ENCODE measurements at places on chromosomes 5 and 9.
A peak's percentile ranks its signal among the peaks of the same experiment; 100 is the strongest.

GRCh38 chr5:79261897-79262296 is 26.0 kb downstream of the JMY start:
- DNase-seq = no peak

DNA sequence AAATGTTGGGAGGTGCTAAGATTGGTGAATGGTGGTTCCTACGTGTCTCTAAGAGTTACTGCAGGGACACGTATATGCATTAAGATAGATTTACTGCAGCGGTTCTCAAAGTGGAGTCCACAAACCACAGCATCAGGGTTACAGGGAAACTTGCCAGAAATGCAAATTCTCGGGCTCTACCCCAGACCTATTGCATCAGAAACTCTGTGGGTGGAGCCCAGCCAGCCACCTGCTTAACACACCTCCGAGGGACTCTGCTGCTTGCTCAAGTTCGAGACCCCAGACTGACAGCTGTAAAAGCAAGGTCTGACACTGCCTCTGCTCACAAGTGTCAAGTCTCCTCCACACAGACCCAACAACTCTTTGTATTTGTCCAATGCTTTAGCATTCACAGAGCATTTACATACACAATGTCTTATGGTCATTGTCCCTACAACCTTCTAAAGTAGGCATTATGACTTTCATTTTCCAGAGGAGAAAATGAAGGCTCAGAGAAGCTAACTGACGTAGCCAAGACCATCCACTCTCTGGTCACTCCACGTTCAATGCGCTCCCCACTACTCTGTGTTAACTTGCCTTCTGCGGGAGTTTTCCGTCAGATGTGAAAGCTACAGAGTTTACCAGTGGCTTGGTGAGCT is 48.8 kb downstream of the HSD17B3 start:
- no peak for DNase-seq

DNA sequence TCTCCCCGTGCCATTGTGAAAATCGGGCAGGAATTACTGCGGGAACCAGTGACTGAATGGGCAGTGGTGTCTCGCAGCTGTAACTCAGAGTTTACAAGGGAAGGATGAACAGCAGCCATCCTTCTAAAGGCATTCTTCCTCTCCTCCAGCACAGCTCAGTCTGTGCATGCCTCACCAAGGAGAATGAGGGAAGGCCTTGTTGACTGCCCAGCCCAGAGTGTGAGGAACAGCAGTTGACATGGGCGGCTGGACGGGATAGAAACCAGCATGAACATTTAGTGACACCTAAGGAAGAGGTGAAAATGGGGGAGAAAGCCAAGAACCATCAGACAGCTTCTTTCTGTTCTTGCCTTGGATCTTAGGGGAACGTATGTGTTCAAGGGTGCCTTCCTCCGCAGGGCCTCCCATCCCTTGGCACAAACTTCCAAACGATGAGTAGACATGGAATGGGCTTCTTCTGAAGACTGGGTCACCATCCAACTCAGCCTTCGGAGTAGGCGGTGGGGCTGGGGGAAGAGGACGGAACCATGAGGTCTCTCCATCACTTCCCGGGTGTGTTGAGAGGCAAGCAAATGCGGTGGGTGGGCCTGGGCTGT is 887 bp upstream of the PDE8B start:
- no peak for DNase-seq

DNA sequence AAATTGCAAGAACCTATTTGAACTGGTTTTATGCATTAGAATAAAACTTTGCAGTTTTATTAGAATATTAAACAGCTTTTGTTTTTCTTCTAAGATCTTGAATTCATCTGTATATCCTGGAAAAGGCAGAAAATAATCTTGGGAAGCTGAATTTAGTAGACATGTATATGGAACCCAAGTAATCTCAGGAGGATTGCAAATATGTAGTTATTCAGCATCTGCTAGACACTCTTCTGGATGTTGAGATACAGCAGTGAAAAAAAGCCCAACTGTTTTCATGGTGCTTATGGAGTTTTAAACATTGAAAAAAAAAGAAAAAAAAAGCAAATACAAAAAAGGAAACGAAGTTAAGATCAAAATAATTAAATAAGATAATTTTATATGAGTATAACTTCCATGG is 922.2 kb upstream of the SEMA6A start:
- no peak for DNase-seq

GRCh38 chr9:37248651-37249163 is 128.3 kb downstream of the ZCCHC7 start:
- no peak for DNase-seq

DNA sequence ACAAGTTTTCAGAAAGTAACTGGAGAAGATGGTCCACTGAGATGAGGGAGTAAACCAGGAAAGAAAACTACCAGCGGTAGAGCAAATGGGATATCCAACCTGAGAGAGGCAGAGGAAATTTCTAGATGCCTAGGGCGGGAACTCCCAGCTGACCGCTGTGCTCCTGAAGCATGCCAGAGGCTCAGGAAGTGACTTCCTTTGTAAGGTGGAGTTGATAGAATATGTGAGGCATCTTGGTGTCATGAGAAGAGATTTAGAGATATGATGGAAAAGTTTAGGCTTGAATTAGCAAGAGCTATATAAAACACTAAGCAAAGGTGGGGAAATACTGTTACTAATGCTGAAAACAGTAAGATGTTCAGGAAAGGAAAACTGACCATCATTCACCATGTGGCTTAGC is 124.1 kb downstream of the C9orf152 start:
- DNase-seq = no peak

DNA sequence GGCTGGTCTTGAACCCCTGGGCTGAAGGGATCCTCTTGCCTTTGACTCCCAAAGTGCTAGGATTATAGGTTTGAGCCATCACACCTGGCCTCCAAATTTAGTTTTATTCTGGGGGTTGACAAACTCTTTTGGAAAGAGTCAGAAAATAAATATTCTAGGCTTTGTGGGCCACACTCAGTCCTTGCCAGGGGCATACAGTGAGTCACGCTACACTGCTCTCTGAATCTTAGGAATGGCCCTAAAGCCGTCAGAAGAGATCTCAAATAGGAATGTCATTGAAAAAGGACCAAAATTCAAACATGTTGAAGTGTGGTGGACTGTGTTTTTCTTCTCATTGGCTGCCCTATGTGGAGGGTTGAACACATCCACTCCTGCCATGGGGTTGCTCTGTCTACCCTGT is 127.7 kb upstream of the BASP1 start:
- DNase-seq = no peak

- no peak for DNase-seq
These were observed 274.8 kb upstream of the ADRA1B start for GRCh38 chr5:159641371-159642039.

DNA sequence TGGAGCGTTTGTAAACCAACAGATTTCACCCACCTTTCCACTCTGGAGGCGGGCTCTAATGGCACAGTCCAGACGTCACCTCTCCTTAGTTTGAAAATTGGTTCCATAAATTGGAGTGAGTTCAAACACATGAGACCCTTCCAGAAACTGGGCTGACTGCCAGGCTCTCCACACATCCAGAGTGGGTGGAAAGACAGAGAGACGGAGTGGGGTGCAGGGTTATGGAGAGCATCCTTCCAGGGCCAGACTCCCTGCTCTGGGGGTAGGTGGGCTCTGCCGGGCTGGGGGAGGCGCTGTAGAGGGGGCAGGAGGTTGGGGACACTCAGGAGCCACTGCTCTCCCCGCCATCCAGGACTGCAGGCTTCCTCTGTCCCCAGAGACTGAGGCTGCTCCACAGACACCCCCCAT is 104.7 kb upstream of the PHYKPL start:
- no peak for DNase-seq

DNA sequence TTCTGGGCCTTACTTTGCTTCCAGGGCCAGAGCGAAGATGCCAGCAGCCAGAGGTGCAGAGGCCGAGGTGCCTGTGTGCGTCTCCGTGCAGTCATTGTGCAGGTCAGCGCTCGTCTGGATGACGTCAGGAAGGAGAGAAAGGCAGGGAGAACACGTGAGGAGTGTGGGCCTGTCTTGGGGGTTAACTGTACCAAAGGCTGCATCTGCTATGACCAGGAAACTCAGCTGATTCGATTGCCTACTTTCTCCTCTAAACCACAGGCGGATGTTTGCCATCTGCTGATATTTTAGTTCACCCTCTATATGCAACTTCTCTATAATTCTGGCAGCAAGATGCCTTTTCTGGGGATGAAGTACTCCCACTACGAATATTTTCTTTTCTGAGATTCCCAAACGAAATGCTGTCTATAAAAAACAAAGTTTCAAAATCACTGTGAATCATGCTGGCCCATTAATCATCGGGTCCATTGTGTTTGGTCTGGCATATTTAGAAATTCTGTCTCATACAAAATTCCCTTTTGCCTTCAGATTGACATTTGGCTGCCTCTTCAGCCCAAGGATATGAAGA is 24.8 kb downstream of the PCSK1 start:
- peak; percentile 93 for DNase-seq

- DNase-seq = no peak
These were observed 9.0 kb downstream of the CCDC69 start for GRCh38 chr5:151214614-151215545.

DNA sequence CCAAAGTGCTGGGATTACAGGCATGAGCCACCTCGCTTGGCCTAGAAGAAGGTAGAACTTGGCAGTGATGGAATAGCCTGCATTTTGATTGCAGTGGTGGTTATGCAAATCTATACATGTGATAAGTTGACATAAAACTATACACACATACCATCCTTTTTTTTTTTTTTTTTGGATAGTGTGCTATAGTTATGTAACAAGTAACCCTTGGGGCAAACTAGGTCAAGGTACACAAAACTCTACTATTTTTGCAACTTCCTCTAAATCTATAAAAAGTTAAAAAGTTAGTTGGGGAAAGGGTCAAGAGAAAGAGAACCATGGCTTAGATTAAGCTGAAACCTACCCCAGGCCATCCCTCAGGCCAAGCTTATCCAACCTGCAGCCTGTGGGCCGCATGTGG is 11.1 kb downstream of the TRIM14 start:
- DNase-seq = no peak

GRCh38 chr5:81852291-81853029 is 101.6 kb upstream of the SSBP2 start:
- peak; percentile 28 for DNase-seq

GRCh38 chr9:93686127-93686879 is 109.9 kb downstream of the PHF2 start:
- no peak for DNase-seq

- no peak for DNase-seq
These were observed 49.6 kb downstream of the BARX1 start for GRCh38 chr9:93905473-93906133.

DNA sequence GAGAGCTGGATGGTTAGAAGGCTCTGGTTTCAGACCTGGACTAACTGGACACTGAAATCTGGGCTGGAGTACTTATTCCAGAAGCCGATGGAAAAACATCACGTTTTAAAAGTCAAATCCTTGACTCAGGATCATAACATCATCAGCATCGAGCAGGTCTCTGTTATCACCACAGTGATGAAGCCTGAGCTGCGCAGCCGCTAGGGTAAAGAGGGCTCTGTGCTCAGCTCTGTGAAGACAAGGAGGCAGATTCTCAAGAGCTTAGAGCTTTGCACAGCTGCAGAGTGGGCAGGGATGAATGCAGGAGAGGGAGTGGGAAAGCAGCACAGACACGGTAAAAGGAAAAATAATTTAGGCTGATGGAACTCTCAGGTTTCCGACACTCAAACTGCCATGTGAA is 208.8 kb upstream of the TAS2R1 start:
- DNase-seq = no peak

DNA sequence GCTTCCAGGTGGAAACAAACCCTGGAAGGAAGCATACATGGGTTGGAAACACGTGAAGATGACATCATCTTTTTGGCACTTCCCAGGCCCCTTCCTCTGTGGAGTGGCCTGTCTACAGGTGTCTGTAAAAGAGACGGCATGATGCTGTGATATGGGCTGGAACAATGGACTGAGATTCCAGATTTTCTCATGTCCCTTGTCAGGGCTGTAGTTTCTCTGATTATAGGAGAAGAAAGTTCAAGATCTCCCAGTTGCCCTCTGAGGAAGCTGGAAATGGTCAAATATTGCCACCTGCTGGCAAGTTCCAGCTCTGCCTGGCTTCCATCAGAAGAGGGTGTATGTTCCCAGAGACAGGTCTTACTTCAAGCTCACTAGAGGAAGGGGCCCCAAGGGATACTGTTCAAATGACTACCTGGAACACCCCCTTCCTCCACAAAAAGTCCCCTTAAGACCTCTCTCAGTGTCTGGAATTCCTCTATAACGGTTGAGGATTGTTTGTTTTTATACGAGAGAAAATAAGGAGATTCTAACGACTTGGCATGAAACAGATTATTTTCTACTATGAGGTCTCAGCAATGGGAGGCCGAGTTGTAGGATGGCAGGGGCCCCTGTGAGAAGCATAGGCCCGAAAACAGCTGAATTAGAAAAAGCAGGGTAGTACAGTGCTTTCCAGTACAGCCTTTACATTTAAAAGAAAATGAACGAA is 7.3 kb upstream of the ANXA6 start:
- DNase-seq = peak; percentile 86

- peak; percentile 81 for DNase-seq
These were observed 15.7 kb downstream of the LVRN start for GRCh38 chr5:115977988-115978387.

GRCh38 chr9:128809036-128809599 is 9.2 kb upstream of the ENDOG start:
- DNase-seq = no peak

DNA sequence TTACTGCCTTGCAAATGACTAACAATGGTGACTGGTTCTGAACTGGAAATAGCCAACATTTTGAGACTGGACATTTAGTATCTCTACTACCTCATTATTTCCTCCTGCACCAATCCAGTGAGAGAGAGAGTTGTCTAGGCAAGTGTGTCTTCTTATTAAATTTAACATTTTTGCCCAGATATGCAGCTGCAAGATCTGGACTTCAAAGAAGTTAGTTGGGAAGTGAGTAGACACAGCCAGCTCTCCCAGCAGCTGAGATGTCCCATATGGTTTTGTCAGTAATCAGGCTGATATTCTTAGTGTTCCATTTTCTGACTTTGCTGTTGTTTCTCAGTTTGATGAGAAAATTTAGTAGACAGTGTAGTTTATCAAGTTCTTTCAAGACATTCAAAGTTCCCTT is 1778.8 kb upstream of the CDH6 start:
- no peak for DNase-seq

- DNase-seq = no peak
These were observed 134.6 kb downstream of the DNAH5 start for GRCh38 chr5:13809921-13810320.

DNA sequence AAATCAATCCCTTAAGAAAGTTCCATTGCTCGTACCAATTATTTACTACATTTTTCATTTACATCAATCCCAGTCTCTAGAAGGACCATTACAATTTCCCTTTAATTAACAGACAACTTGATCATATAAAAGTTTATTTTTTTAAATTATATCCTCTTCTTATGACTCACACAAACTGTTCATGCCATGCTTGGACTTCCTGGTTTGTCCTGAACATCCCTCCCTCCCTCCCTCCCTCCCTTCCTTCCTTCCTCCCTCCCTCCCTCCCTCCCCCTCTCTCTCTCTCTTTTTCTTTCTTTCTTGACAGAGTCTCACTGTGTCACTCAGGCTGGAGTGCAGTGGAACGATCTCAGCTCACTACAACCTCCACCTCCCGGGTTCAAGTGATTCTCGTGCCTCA is 11.6 kb upstream of the CLTB start:
- peak; percentile 26 for DNase-seq

DNA sequence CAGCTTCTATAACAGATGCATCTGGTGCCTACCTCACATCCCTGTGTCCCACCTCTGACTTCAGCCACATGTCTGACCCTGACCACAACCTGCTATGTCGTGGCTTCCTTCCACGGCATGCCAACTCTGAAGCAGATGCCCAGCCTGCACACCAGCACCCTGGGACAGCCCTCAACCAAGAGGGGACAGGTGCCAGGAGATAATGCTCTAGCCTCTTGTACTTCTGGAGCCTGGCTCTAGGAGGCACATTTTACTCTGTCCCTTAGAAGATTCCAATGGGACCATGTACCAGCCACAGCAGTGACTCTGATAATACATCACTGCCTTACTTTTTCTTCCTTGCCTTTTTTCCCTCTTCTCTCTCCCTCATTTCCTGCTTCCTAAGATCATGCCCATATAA is 51.4 kb downstream of the EBF1 start:
- DNase-seq = no peak
